HCEC 1CT (cell line): ENCODE measurements at places on chromosomes 6 and 20.
A peak's percentile ranks its signal among the peaks of the same experiment; 100 is the strongest.

- no peak for DNase-seq
Observed at GRCh38 chr6:129657483-129657882, 52.5 kb downstream of the ARHGAP18 start.

GRCh38 chr6:5219011-5219691 lies 41.6 kb downstream of the LYRM4 start:
- DNase-seq: no peak

- peak; percentile 32 for DNase-seq
Observed at GRCh38 chr6:18166312-18167036, 11.3 kb downstream of the KDM1B start.

GRCh38 chr20:39009348-39009747 lies 47.2 kb downstream of the DHX35 start:
- no peak for DNase-seq

DNA sequence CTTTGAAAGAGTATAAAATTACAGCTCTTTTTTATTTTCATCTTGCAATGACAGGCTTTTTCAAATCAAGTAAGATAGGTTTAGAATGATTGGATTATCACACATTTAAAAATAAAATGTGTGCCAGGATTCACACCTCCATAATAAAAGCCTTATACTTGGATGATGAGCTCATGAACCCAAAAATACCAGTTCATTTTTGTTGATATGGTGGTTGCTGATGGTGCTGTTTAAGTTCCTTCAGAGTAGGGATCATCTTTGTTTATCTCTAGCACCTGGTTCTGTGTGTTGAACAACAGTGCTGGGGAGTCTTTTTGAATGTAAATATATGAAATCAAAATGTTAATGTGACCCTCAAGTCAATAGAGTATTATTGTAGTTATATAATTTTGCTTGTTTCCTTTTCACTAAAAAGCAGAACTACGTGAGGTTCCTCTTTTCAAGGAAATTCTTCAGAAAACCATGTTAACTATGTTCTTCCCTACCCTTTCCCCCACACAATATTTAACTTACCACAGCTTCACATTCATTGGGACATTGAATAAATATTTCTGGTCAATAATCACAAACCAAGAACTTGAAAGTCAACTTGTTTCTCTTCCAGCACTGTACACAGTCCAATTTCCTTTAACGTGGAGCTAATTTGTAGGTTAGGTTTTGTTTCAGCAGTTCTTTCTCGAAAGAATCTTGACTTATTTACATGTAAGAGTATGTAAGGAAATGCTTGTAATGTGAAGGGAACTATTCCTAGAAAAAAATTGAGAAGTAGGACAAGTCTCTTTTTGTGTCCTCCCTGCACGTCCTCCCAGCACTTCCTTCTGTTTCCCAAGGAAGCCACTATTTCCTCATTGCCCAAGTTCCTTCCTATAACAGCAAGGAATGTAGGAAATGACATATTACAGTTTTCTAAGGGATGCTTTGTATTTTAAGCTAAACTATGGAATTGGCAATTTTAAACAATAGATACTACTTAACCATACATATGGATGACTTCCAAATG lies 945.9 kb upstream of the CITED2 start:
- DNase-seq: peak; percentile 16

GRCh38 chr20:53994088-53994487 lies 76.3 kb downstream of the BCAS1 start:
- DNase-seq: no peak

DNA sequence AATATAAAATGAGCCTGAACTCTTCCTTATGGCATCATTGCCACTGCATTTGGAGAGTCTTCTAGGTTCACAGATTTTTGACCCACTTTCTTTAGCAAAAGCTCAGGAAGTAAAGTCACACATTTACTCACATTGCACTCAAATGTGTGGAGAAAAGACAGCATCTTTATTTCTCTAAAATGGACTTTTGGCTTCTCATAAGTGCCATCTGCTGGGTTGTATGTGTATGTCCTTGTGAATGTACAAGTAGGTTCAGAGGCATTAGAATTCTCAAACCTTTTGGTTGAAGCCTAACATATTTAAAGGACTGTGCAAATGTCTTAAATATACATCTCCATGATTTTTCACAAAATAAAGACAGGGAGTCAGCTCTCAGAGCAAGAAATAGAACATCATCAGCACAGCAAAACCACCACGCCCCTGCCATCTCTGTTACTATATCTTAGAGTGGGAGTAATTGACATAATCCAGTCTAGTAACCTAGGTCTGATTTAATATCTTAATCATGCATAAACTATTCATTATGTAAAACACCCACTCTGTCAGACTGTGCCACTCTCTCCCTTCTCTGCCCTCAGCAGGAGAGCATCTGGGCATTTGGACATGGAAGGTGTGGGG lies 42.2 kb upstream of the SPTLC3 start:
- DNase-seq: peak; percentile 59

DNA sequence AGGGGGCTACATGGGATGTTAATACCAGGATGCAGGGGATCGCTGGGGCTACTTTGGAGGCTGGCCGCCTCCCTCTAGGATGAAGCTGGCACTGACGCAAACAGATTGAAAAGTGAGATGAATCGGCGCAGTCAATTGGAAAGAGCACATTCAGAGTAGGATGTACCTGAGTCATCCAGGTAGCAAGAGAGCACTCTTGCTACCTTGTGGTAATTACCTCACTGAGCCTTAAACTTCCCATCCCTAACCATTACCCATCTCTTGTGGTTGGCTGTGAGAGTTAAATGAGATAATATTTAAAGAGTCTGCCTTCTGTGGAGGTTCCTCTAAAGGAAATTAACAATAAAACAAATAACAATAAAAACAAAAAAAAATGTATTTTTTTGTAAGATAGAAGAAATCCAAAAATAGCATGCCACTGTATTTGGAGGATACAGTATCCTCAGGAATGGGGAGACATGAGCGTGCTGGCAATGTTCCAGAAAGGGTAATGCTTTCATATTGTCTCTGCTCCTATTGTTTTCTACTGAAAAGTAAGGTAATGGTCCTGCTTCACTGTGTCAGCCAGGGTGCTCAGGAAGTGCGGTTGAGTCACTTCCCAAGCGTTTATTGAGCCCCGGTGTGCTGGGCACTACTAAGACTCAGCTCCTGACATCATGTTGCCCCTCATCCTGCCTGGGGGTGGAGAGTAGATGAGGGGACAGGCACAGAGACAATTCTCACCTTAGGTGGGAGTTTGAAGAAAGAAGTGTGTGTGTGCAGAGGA lies 301.1 kb downstream of the EYA4 start:
- DNase-seq: peak; percentile 6

- peak; percentile 84 for DNase-seq
Observed at GRCh38 chr6:87407901-87408720, at the start of gene CFAP206. Gene CFAP206, plus strand, starts transcription at chr6:87407972. Its CDS starts 1,868 bp downstream, at chr6:87409840.

GRCh38 chr6:24949020-24949569 lies 13.3 kb upstream of the RIPOR2 start:
- DNase-seq: no peak

DNA sequence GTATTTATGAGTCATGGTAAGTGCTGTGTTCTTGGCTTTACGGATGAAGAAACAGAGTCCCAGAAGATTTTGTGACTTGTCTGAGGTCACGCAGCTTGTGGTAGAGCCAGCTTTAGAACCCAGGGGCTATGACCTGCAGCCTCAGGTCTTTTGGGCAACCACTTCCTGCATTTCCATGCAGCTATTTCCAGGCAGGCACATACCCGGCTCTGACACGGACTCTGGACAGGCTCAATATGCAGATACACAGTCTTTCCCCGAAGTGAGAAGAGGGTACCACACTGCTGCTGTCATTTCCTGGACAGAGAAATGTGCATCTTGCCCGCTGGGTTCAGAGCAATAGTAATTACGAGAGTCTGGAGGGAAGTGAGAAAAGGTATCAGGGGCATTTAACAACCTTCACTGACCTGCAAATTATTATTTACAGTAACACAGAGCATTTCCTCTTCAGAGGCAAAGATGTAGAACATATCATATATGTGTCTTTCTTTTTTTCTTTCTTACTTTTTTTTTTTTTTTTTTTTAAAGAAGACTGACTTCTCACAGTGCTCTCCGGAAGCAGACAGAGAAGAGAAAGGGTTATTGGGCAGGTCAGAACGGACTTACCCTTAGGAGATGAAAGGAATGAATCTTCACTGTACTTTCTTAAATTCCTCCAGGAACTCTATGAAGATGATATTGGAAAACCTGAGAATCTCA lies 185.1 kb downstream of the CLIC5 start:
- peak; percentile 53 for DNase-seq

DNA sequence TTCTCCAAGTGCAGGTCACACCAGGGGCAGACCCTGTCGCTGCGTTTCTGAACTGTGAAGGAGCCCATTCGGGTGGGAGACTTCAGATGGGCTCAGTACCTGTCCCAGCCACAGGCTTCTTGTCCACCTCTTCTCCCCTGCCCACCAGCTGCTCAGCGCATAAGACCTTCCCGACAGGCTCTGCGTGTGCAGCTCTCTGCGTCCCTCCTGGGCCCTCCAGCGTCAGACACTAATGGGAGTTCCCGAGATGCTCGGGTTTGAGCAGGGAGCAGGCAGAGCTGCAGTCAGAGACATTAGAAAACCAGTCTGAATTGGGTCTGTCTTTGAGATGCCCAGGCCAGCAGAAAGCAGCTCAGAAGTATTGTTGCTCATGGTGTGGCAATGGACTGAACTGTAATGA lies 50.4 kb downstream of the TCP11 start:
- no peak for DNase-seq

- no peak for DNase-seq
Observed at GRCh38 chr6:167882244-167882643, 55.5 kb downstream of the AFDN start.

DNA sequence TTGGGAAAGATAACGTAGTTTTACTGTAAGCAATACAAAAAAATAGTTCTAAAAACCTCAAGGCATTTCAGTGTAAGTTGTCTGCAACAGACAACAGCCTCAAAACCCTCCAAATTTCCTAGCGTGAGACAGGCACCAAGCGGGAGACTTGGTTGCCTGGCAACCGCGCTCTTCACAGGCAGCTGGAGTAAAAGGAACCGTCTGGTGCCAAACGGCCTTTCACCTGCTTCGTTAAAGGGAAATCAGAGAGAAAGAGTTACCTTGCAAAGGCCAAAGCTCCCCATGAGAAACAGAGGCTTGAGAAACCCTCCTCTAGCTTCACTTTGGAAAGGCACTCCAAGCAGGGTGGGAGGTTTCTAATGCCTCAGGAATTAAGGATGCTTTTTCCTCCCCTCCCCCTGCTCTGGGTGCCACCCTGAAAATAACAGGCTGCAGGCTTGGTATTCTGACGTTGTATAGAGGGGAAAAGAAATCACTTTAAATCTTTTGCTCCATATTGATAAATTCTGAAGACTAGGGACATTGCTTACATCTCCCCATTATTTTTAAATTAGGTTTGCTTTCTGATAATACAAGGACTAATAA lies 129.7 kb upstream of the UFL1 start:
- no peak for DNase-seq

DNA sequence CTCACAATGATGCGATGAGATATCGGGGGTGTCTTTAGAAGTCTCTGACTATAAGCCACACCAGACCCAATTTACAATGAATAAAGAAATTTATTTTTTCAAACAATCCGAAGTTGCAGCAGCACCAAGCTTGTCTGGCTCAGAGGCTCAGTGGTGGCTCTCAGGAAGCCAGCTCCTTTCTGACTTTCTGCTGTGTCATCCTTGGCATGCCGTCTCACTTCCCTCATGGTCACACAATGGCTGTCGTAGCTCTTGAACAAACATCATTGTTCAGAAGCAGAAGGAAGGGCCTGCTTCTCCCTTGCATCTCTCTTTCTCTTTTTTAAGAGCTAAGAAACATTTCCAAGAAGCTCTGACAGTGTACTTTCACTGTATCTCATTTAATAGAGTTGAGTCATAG lies 299.0 kb downstream of the DOK5 start:
- DNase-seq: no peak

DNA sequence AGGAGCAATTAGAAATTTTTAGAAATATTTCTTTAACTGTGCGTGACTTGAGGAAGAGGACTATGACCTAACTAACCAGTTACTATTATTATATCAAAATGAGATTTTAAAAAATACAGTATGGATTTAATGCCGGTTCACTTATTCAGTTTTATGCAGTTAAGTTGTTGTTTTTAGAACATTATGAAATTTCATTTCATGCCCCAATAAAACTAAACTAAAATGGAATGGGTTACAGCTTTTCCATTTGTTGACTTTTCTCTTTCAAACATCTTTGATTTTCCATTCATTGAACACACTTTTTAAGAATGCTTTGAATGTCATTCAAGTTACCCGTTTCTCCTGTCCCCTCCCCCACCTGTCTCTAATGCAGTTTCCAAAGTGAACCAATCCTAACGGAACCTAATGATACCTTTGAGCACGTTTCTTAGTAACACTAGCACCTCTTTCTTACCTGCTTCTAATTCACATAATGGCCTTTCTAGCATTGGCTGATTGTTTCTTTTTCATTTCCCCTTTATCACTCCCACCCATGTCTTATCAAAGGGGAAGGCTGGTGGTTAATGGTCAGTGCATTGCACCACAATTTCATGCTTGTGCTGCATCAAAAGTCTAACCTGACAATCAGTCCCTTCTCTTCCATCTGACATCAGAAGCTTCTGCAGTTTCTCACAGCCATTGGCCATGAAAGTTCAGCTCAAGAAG lies 262.2 kb upstream of the TAB2 start:
- no peak for DNase-seq

DNA sequence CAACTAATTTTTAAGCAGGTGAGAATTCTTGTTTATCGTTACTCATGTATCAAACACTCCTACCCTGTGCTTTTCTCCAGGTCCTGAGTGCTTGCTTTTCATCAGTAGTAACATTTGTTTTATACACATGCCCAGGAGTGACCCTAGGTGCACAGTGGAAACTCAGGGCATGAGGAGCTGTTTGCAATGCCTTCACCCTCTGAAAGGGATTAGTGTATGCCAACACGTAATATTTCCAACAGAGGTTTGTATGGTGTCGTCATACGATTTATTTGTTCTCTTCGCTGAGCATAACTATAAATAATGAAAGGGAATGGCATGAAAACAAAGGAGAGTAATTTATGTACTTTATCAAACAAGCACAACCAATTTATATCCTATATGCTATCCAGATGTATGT lies 537.4 kb upstream of the MMS22L start:
- no peak for DNase-seq

- DNase-seq: peak; percentile 69
Observed at GRCh38 chr6:44508646-44509045, 121.1 kb downstream of the CDC5L start.

DNA sequence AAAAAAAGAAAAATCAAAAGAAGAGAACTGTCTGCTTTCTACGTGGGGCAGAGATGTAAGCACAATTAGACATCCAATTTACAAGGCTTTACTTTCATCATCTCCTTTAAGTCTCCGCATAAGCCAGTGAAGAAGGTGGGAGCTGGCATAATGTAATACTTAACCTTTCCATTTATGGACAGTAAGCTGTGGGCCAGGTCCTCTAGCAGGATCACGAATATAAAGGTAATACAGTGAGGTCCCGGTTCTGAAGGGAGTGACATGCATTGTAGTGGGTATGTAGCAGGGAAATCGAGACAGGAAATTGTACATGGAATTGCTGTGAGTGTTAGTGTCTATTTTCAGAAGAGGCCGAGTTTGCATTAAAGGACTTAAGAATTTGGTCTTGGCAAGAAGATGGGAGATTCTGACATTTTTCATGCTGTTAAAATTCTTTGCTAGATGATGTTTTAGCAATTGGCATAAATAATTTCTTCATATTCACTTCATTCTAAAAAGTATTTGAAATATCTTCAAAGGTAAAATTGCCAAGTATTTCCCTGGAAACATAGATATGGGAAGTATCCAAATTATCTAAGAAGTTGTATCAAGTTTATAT lies 20.4 kb upstream of the POPDC3 start:
- no peak for DNase-seq
